ENCODE measurements at places on chromosomes 6 and 20. TPM values are rescaled to one million over a fixed set of nuclear protein-coding genes. Genes with fewer than 3 reads are reported as not detected.

SNRPB gene
- total RNA-seq, result 59.1 TPM

DNA sequence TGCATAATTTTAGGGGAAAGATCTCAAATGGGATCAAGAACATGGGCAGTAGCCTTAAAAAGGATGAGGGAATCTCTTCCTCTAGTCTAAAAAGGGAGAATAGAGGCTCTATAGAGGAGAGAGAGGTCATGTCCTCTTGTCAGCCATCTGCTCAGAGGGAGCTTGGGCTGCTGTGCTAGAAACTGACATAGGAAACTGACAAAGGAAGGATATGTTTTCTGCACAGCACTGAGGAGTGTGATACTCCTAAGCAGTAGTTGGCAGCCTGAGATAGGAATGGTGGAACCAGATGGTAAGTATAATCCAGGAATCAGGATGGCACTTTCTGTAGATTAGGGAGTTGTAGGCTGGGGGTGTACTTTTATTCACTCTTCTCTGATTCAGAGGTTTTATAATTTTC lies 59.2 kb downstream of the PTPRA start:
- DNase-seq, result no peak

DNA sequence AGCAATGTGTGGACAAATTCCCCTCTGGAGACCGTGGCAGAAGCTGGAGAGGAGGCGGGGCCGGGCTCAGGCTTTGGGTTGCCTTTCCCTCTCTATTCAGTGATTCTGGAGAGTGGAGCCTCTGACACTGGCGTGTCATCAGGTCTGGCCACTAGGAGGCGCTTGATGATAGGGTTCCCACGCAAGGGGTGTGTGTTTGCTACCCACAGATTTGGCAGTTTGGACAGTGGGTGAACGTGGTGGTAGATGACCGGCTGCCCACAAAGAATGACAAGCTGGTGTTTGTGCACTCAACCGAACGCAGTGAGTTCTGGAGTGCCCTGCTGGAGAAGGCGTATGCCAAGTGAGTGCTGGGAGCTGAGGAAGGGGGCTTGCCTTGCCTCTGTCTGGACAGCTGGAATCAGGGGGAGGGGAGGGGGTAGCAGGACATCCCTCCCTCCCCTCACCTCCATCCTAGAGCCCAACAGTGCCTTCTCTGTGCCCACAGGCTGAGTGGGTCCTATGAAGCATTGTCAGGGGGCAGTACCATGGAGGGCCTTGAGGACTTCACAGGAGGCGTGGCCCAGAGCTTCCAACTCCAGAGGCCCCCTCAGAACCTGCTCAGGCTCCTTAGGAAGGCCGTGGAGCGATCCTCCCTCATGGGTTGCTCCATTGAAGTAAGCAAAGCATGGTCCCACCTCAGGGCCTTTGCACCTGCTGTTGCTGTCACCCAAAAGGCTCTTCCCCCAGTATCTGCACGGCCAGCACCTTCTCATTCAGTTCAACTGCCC lies 14.3 kb downstream of the CAPN11 start:
- peak; percentile 66 for DNase-seq

DNA sequence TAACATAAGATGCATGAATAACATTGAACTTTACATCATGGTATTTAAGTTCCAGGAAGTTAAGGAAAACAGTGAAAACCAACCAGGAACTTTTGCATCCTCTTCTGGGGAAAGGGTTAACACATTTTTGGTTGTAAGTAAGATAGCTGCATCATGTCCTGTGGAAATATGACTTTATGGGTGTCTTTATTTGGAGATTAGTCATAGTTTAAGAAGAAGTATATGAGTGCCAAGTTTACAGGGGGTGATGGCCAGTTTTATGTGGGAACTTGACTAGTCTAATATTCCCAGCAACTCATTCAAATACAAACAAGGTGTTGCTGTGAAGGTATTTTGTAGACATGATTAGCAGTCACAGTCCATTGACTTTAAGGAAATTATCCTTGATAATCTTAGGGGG lies 78.0 kb downstream of the PDE10A start:
- no peak for DNase-seq

GRCh38 chr6:31922942-31923341 lies 4.6 kb upstream of the C2 start:
- DNase-seq, result no peak

- DNase-seq, result no peak
These were observed 19.4 kb upstream of the SDHAF4 start for GRCh38 chr6:70547313-70547712.

DNA sequence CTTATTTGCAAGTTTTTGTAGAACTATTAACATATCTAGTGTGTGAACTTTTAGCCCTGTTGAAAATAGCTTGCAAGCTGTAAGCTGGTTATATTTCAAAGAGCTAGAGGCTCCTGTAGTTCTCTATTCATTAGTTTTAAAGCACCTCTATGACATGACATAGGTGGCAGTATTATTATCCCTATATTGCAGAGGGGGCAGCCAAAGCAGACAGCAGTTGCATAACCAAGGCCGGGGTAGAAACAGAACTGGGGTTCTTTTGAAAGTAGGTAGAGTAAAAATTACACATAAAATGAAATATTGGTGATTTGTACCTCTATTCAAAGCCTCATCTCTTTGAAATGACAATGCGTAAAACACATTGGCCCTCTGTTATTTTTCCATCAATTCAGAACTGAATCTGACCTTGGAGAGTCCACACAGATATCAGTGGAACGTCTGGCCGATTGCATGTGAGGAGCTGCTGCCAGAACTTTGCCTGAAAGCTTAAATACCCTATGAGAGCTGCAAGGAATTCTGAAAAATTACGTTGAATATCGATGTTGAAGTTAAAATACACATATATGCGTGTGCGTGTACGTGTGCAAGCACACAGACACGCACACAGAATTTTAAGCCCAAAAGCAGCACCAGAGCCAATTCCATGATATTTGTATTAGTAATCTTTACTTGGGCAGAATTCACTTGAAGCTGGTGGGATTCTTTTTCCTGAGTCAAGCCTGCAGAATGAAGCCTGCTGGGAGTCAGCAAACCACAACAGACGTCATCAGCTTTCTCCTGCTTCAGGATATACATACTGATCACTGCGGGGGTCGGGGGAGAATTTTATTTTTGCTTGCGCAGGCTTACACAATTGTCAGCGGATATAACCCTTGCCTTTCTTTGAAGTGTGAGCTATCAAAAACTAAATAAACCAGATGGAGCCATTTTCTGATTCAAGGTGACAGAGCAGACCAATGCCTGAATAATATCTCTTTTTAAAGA lies 163.2 kb downstream of the PDE7B start:
- DNase-seq, result no peak

DNA sequence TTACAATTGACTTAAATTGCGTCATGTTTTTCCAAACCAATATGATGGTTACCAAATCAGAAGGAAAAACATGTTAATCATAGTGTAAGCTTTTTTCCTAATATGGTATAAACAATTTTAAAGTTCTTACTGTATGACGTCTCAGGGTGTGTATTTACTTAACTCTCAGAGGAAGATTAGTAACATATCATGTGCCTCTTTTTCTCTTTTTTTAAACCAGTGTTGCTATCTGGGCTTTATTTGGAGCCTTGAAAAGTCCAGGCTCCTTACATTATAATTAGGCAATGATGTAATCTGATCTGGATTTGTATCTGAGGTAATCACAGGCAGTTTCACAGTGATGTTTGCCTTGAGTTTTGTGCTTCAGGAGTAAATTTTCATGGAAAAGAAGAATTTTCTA lies 20.4 kb upstream of the RAB23 start:
- no peak for DNase-seq

GRCh38 chr6:12693122-12693521 lies 23.4 kb upstream of the PHACTR1 start:
- no peak for DNase-seq

DNA sequence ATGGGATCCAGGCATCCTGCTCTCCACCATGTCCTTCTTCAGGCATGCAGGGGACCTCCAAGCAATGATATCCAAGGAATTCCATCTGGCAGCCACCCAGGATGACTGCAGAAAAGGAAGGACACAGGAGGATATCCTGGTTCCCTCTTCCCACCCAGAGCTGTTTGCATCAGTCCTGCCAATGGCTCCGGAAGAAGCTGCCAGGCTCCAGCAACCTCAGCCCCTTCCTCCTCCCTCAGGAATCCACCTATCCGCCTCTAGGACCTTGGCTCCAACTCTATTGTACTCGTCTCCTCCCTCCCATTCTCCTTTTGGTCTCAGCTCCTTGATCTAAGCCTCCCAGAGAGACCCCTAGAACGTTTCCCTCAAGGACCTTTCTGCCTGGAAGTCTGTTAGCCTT lies 733 bp upstream of the PSORS1C2 start:
- no peak for DNase-seq

DNA sequence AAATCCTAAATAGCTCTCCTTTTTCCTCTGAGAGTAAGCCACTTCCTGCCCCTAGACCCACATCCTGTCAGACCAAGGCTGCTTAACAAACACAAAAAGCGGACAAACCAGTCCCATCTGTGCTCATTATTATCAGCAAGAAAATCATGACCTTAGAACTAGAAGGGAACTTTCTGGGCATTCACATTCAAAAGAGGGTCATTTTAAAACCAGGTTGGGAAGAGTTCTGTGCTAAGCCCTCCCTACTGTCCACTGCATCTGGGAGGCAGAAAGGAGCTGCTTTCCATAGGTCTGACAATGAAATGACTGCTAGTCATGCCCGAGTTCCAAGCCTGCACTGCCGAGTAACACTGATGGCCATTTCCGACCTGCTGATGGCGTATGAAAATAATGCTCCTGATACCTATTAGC lies 15.4 kb downstream of the EZR start:
- no peak for DNase-seq

DNA sequence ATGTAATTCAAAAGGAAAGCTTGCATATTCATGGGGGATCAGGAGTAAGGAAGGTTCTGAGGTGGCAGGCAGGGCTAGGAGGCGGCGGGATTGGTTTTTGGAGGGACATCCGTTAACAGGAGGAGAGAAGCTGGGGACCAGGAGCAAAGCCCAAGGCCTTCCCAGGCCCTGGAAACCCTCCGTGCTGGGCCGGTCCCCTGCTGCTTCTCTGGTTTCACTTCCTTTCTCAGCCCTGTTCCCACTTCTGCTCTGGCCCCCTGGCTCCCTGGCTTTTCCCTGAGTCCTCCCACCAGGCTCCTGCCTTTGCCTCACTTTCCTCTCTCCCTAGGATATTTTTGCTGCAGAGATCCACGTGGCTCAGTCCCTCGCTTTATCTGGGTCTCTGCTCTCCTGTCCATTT lies 26.4 kb upstream of the SALL4 start:
- DNase-seq, result no peak

DNA sequence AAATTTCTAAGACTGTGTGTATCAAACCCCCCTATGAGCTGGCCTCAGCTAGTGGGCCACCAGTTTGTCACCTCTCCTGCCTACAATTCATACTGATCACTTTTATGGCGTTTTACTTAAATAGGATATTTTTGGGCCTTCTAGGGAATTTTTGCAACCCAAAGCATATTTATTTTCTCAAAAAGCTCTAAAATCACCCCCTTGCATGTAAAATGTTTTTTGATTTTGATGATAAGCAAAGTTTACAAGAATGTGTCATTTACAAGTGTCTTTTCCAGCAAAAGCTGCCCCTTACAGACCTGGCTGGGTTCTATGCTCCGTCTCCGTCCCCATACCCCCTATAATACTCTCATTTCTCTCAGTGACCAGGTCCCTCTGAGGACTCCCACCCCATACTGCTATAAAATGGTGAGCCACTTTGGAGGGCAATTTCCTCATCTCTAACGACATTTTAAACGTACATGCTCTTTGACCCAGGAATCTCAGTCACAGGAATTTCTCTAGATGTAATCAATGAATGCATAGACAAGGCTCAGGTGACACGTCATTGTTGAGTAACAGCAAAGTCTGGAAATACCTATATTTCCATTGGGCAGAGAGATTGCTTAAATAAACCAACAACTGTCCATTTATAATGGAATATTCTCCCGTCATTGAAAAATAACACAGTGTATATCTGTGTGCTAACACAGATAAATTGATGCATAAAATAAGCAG lies 13.9 kb upstream of the OCSTAMP start:
- DNase-seq, result no peak

DNA sequence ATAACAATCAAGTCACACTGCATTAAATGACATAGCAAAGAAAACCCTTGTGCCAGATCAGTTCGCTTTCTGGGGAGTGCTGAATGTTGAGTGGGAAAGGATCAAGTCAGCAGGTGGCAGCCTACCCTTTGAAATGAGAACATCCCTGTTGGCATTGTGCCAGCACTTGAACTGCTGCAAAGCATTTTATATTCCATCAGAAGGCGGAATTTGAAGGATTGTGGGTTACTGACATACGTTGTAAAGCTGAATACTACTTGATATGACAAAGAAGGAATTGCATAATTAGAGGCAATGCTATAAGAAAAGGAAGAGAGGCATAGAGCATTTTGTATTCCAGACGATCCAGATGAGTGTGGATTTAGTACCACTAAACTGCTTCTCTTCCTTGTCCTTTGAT lies 26.5 kb downstream of the BCKDHB start:
- DNase-seq, result peak; percentile 7

DNA sequence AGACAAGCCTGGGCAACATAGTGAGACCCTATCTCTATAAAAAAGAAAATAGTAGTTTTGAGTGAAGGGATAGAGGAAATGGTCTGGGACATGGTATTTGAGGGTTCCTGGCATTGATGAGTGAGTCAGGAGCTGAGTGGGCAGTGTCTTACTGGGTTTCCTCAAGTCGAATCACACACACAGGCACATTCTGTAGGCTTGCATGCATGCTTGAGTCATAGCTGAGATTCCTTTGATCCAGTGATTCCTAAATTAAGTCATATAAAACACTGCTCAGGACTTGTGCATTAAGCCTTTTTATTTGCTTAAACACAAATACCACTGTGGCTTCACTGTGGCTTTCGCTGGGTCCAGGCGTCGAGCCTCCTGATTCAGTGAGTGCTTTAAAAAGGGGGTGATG lies 71.8 kb upstream of the TMEM181 start:
- no peak for DNase-seq

- no peak for DNase-seq
These were observed 6.9 kb upstream of the ZBTB12 start for GRCh38 chr6:31908791-31909190.

DNA sequence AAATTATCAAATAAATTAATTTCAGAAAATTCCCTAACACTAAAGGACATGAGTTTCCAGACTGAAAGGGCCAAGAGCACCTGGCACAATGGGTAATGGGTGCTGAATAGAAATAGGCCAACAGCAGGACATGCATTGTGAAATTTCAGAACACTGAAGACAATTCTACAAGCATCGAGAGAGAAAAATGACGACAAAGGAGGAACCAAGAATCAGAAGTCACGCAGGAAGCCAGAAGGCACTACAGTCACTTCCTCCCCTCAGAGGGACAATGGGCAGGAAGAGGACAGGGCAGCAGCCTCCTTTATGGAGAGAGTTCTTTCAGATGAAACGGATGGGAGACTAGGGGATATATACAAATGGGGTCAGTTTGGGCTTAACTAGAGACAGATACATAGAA lies 29.6 kb downstream of the PCNA start:
- DNase-seq, result no peak

DNA sequence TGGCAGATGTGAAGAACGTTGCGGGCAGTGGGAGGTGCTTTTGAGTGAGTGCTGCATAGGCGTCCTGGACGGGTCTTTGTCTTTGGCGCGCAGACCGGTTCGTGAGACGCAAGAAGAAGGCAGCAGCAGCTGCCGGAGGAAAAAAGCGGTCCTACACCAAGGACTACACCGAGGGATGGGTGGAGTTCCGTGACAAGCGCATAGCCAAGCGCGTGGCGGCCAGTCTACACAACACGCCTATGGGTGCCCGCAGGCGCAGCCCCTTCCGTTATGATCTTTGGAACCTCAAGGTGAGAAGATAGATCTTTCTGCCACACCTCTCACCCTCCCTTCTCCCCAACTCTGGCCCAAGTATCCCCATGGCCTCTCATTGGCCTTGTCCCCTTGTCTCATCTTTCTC lies 1.1 kb downstream of the ABT1 start:
- no peak for DNase-seq

All from frontal cortex (tissue), 4 donors.